ENCODE measurements at places on chromosomes 4 and X.
A peak's percentile ranks its signal among the peaks of the same experiment; 100 is the strongest.

GRCh38 chrX:9471571-9471985, 6.7 kb downstream of the TBL1X start:
- DNase-seq, result no peak

DNA sequence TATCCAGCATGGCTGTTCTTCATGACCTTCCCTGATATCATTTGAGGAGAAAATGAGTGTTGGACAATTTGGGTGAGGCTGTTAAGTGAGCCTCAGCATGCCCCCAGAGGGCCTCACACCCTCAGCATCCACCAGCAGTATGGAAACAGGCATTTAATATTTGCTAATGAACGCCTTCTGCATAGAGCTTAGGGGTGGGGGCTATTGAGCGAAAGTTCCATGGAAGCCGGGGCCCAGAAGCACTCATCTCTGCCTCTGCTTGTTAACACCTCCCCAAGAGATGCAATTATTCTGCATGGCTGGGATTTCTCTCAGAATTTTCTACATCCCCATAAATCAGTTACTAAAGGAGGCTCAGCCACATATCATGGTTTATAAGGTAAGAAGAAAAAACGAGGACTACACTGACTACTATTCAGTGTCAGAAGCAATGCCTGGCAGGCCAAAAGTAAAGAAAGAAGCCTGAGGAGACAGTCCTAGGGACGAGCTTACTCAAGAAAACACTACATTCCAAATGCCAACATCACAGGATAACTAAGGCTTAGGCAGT, 100.1 kb upstream of the MAP3K15 start:
- DNase-seq, result no peak

DNA sequence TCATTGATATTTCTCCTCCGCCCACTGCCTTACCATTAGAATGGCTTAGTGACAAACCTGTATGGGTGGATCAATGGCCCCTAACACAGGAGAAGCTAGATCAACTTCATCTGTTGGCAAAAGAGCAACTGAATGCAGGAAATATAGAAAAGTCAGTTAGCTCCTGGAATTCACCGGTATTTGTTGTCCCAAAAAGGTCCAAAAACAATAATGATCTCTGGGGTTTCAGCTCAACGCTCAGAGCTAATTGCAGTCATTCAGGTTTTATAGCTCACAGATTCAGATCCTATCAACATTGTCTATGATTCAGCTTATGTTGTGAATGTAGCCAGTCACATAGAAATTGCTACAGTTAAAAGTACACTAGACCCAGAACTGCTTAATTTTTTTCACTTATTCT, 124.0 kb upstream of the ZCCHC13 start:
- DNase-seq, result no peak

DNA sequence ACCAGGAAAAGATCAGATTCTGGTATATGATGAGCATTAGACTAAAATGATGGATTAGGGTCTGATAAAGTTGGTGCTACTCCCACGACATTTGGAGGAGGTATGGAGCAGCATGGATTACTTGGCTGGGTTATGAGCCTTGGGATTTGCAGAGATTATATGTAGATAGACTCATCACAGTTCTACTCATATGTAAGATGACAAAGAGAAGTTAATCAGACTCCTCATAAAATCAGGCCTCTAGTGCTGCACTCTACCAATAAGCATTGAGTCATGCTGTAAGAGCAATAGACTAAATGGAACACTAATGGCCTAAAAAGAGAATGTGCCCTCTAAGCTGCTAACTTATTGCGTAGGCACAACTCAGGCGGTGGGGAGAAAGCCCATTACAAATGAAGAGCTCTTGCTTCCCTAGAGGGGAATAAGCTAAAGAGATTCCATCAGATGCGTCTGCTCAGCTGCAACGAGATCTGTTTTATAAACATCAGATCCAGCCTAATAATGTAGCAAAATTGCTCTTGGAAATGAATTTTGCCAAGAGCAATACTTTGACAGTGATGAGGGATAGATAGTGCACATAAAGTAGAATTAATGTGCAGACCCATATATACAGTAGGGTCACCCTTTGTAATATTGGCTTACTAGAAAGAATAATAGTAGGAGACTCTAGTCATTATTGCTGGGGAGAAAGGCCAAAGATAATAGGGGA, 17.5 kb downstream of the LIAS start:
- no peak for DNase-seq

- DNase-seq, result no peak
Measured at GRCh38 chrX:68938244-68939004, 109.6 kb downstream of the EFNB1 start.

GRCh38 chrX:102606115-102606514, 6.8 kb downstream of the ARMCX5 start:
- DNase-seq, result no peak

DNA sequence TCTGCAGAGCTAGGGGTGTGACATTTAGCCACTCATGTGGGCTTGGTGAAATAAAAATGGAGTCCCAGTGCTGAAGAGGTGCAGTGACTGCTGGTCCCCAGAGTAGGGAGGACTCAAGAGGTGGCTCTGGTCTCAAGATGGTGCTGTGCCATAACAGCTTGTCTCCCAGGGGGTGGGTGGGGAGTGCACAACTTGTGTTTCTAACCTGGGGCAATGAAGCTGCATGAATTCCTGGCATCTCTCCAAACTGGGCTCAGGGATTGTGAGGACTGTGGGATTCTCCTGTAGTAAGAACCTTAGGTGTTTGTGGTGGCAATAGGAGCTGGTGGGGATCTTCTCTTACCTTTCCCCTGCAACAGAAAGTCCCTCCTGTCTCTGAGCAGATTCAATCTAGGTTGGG, 278.9 kb upstream of the SFRP2 start:
- DNase-seq, result no peak

DNA sequence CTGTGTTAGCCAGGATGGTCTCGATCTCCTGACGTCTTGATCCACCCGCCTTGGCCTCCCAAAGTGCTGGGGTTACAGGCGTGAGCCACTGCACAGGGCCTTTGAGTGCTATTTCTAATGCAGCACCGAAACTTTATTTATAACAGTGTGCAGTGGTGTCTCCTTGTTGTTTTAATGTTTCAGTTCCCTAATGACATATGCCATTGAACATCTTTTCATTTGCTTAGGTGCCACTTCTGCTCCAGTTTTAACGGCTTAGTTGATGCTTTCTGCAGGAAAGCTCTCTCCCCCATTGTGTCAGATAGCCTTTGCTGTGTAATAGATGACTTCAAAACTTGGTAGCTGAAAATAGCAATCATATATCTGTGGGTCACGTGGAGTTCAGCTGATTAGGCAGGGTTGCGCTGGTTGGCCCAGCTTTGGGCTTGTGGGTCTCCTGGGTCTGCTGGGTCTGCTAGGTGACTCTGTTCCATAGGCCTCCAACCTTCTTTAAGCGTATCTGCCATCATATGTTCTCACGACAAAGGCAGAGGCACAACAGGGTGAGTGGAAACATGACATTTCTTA, 76.4 kb upstream of the SHISA3 start:
- DNase-seq, result peak; percentile 49

DNA sequence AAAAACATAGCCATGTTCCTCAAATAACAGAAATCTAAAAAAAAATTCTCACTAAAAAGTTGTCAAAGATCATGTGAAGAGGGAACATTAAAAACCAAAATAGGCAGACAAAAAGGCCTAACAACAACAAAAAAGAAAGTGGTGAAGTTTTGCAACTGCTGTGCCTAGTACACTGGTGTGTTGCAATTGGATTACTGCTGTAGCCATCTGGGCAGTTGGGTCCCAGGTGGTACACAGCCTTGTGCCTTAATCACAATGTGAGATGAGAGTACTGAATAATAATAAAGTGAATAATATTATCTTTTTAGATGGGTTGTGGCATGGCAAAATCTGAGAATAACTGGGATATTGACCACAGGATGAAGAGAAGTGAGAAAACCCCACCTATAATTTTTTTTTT, 12.0 kb downstream of the C4orf54 start:
- DNase-seq, result no peak

DNA sequence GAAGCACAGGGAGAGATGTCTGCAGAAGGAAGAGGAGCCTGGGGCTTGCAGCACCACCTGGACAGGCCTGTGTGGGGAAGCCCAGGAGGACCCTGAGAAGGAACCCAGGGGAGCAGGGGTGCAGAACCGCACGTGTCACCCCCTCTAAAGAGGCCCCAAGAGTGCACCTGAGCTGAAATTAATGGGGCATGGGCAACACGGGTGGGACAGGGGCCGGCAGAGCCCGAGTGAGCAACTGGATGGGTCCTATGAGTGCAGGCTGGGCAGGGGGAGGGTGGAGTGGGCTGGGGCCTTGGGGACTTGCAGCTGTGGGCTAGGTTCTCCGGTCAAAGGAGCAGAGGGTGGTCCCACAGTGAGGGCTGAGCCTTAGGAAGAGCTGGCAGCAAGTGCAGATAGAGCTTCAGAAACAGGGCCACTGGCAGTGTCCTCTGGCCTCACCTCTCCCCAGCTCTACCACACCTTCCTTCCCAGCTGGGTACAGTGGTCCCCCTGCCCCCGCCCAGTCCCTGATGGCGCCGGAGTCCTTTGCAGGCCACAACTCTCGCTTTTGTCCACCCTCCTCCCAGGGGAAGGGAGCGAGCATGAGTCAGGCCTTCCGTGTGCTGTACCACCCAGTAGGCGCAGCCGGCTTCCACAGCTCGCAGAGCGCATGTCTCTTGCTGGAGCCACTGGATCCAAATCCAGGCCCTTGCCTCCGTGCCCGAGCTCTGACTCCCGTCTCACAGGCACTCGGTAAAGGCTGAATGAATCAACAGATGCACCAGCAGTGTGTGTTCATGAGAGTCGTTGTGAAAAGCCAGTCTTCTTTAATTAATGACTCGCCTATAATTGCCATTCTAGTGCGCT, 131.6 kb downstream of the HMX1 start:
- DNase-seq, result no peak

DNA sequence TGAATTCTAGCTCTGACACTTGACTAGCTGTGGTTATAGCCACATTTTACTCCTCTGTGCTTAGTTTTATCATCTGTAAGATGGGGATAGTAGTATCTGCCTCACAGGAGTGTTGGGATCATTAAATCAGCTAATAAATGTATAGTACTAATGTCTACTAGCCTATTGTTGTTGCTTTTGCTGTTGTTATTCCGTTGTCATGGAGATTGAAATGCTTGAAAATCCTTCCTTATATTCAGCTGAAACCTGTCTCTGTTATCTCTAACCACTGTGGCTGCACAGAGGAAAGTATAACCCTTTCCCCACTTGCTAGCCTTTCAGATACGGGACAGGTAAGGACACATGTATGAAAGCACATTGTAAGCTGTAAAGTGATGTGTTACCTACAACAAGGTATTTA, 33.9 kb downstream of the CLCN5 start:
- no peak for DNase-seq

DNA sequence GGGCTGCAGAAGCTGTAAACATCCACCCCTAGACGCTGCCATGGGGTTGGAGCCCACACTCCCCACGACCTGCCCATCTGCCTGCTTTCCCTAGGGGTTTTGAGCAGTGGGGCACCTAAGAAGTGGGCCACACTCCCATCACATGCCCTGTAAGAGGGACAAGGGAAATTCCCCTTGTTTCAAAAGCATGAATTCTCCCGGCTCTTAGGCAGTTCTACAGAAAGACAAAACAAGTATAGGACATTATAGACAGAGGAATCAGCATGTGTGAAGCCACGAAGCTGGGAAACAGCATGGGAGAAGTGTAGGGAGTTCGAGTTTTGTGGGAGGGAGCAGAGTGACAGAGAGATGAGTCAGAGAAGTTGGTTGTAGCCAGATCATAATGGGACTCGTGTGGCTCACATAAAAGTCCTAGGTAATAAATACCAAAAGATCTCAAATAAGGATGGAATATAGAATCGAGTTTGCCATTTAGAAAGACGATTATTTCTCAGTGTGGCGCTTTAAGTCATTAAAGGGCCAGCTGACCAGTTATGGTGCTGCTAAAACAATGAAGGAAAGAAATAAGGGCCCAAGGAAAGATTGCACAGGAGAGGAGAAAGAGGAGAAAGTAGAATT, 23.9 kb downstream of the APOO start:
- no peak for DNase-seq

GRCh38 chr4:24583451-24584210, 723 bp downstream of the DHX15 start:
- DNase-seq, result no peak

DNA sequence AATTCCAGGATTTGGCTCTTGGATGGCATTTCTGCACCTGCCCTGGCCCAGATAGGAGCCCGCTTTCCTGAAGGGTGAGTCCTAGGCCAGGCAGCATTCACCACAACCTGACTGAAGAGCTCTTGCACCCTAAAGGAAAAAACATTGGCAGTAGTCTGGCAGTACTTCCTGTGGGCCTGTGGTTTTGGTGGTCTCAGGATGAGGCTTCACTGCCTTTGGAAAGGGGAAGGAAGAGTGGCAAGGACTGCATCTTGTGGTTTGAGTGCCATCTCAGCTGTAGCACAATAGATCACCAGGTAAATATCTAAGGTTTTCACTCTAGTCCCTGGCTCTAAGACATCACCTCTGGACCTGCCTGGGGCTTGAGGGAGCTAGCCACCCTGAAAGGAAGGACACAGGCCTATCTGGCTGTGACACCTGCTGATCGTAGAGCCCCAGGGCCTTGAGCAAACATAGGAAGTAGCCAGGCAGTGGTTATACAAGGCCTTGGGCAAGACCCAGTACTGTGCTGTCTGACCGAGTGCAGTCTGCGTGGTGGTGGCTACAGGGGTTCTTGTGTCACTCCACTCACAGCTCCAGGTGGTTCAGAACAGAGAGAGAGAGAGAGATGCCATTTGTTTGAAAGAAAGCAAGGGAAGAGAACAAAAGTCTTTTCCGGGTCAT, 28.5 kb upstream of the PRRG1 start:
- no peak for DNase-seq

- DNase-seq, result no peak
Measured at GRCh38 chrX:68686097-68686977, 38.9 kb downstream of the STARD8 start.

- no peak for DNase-seq
Measured at GRCh38 chr4:84920617-84921016, 45.9 kb downstream of the WDFY3 start.

DNA sequence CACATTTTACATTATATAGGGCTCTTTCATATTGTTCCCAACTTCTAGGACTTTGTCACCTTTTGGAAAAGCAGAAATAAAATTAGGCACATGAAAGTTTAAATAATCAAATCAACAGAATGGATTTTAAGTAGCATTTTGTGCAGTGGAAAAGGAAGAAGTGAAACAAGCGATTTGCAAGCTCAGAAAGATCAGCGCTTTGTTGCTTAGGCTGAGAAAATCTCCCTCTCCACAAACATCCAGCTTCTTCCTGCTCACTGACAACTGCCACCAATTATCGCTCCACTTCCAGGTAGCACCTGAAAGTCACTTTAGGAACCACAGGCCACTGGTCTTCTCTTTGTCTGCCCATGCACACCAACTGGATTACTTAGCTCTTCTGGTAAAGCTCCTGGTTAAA, 2.0 kb upstream of the PDK3 start:
- no peak for DNase-seq

DNA sequence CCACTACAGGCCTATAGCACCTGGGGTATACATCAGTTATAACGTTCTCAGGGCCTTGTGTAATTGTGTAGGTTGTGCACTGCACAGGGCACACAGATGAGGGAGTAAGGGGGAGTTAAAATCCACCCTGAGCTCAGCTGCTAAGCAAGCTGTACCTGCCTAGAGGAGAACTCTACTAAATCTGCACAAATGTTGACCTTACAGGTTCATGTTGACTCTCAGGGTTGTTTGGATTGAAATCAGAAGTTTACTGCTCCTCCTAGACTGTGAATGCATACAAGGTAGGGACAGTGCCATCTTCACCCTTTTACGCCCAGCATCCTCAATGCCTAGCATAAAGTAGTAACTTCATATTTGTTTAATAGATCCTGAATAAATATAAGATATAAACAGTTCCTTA, 89.8 kb downstream of the SMARCA1 start:
- DNase-seq, result no peak

Measured in GM12864 (cell line).